ENCODE measurements at places on chromosomes 2 and 18. TPM values are rescaled to one million over a fixed set of nuclear protein-coding genes. Genes with fewer than 3 reads are reported as not detected.

Gene PTMA
- polyA plus RNA-seq = 2,020 TPM

- DNase-seq = no peak
Measured at GRCh38 chr18:77102259-77103040, 30.1 kb downstream of the MBP start.

- DNase-seq = no peak
Measured at GRCh38 chr18:48770243-48770642, 180.5 kb downstream of the SMAD7 start.

- DNase-seq = no peak
Measured at GRCh38 chr18:35743916-35744315, 162.4 kb downstream of the GALNT1 start.

Gene SIX2
- polyA plus RNA-seq = 30.4 TPM

Gene BCL2L11
- 17.8 TPM for polyA plus RNA-seq

Gene MYO5B
- polyA plus RNA-seq = 29.5 TPM

GRCh38 chr2:48790407-48791170, 35.1 kb upstream of the LHCGR start:
- DNase-seq = no peak

GRCh38 chr2:71936076-71937030, 211.3 kb downstream of the CYP26B1 start:
- DNase-seq = no peak

DNA sequence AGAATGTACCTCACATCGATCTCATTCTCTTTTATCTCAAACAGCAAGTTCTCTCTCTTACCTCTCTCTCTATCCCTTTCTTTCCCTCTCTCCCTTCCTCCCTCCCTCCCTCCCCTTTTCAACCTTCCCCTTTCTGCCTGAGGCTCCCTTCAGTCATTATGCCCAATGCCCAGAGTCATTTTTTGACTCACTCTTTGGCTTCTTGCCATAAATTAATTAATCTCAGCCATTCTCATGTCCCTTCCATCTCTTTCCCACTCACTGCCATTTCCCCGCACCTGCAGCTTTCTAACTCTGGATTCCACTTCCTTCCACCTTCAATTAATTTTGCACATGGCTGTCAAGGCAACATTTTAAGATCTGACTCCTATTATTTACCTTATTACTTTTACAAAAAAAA, 60.1 kb downstream of the EVA1A start:
- no peak for DNase-seq

Gene ACVR1
- polyA plus RNA-seq = 25.8 TPM

DNA sequence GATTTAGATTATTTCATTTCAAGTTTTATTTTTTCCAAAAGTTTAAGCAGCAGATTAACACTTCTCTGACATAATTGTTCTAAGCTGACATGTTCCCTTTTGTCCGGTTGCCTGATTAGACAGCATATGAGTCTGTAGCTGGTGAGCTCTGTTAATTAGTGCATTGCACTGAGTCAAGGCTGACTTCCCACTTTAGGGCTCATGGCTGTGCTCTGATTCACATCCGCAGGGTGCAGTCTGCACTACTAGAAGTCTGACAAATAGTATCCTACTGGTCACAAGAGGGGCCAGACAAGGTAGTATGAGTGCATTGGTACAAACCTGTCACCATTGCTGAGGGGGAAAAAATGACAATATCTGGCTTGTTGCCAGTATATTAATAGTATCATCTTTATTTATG, 443.9 kb upstream of the ZNF804A start:
- DNase-seq = no peak

GRCh38 chr2:10425699-10426098, 22.4 kb downstream of the ODC1 start:
- no peak for DNase-seq

- no peak for DNase-seq
Measured at GRCh38 chr2:23578964-23579671, 194.1 kb downstream of the KLHL29 start.

Gene LRRTM4
- polyA plus RNA-seq = 1.7 TPM

DNA sequence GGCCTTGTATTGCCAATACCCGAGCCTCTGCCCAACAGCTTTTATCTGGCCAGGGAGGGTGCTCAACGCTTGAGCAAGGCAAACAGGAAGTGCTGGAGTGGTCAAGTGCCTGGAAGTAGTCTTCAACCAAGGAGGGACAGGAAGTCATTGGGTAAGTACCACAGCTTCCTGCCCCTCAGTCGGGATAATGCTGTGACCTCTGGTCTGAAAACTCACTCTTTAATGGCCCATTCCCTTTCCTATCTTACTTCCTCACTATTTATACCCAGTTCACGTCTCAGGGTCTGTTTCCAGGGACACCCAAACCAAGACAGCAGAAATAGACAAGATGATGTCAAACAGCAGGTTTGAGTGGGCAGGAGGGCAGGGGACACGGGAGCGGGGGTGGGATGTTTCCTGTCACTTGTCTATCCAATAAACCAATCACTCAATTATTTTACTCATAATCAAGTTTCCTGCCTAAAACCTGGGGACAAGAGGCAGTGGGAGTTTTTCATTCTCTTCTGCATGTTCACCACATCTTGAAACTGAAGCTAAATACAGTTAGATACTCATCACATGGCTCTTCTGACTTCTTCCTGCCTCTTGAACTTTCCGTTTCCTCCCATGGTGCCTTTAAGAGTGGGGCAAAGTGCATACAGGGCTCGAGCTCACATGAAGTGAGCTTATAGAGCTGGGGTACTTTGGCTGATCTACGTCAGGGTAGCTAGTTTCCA, 68.9 kb upstream of the CAB39 start:
- no peak for DNase-seq

- DNase-seq = peak; percentile 45
Measured at GRCh38 chr2:144379851-144380311, 140.0 kb downstream of the ZEB2 start.

DNA sequence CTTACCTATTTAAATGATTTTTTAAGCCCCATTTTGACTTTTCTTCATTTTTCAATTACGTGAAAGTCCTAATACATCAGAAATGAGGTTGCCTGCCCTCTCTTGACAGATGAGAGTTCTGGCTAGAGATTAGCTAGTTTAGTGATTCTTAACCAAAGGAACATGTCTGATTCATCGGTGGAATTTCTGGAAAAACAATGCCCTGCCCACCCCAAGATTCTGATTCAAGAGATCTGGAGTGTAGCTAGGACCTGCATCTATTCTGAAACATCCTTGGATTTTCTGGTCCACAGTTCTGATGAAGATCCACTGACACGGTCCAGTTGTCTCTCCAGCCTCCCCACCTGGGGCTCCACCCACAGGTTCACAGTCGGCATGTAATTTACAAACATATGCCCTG, 111.2 kb downstream of the KLF7 start:
- no peak for DNase-seq

DNA sequence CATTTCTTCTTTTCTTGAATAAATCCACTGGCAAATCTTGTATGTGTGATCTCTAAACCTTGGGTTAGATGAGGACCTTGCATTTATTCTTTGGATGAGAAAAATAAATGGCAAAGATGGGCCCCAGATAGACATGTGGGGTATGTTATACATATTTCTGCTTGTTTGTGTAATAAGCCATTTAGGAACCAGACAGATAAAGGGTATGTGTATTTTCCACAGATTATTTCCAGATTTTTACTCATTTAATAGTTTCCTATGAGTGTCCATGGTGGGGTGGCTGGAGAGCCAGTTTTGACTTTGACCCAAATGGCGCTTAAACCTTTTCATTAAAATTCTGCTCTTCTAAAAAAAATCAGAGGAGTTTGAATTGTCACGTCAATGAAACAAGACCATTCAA, 102.8 kb downstream of the MYCN start:
- DNase-seq = no peak

DNA sequence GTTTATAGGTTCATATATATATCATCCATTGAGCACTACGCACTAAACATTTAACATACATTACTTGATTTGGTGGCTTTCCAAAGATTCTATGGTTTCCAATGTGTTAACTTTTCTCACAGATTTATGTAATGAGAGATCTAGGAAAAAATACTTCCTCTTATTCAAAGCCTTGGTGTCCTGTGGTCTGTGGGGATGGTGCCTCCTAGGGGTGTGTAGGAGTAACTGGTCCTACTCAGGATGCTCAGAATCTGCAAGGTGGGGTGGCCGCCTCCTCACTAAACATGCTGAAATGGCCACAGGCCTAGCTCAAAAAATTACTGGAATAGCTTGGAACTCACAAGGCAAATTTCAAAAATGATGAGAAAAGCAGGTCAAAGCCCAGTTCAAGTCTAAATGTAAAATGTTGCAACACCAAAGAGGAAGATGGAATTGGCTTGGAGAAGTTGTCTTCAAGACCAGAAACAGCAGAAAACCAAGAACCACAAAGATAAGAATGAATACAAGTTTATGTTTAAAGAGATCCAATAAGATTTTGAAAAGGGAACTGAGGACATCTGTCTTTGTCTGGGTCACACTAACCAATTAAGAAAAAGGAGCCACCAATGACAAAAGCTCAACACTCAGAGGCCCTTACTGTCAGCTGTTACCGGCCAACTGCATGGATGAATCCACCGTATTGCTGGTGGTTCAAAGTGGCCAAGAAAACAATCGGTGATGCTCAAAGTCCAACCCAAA, 11.5 kb downstream of the GPR55 start:
- DNase-seq = no peak

Gene LAMA1
- polyA plus RNA-seq = 75.1 TPM

Gene STARD7
- 163 TPM for polyA plus RNA-seq

Gene MYO7B
- polyA plus RNA-seq = 32.4 TPM

DNA sequence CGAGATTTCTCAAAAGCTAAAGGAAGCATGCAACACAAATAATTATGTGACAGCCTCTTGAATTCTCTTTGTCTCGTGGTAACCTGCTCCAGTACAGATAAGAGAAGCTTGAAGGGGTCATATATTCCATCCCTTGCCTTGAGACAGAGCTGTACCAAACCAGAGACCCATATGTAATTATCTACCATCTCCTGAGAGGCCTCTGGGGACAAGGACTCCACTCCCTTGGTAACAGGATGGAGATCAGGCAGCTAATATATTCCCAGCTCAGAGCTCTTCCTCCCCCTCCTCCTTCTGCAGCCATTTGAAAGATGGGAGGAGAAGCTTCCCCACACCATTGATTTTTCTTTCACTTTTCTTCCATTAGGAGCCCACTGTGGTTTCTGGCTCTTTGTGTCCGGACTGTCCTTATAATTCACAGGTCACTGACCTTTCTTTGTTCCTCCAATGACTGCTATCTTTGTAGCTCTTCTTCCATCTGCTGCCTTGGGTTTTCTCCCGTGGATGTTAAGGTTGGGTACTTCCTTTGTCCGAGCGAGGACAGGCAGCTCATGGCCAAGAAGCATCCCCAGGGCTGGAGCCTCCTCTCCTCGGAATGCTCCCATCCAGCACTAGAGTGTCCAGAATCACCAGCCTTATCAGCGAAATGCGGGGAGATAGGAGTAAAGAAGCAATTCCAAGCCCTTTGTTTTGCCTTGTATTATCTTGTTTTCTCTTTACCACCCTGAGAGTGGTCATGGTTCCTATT, 72.6 kb upstream of the STPG4 start:
- DNase-seq = no peak

GRCh38 chr2:69055688-69056470, 42.9 kb downstream of the ANTXR1 start:
- DNase-seq = no peak

- DNase-seq = peak; percentile 51
Measured at GRCh38 chr2:223970343-223971128, 13.3 kb downstream of the MRPL44 start.

Gene C1GALT1C1L
- 3.0 TPM for polyA plus RNA-seq

- peak; percentile 41 for DNase-seq
Measured at GRCh38 chr2:105576440-105577241, 168.1 kb upstream of the NCK2 start.

Gene CNDP1
- polyA plus RNA-seq = 0.78 TPM

DNA sequence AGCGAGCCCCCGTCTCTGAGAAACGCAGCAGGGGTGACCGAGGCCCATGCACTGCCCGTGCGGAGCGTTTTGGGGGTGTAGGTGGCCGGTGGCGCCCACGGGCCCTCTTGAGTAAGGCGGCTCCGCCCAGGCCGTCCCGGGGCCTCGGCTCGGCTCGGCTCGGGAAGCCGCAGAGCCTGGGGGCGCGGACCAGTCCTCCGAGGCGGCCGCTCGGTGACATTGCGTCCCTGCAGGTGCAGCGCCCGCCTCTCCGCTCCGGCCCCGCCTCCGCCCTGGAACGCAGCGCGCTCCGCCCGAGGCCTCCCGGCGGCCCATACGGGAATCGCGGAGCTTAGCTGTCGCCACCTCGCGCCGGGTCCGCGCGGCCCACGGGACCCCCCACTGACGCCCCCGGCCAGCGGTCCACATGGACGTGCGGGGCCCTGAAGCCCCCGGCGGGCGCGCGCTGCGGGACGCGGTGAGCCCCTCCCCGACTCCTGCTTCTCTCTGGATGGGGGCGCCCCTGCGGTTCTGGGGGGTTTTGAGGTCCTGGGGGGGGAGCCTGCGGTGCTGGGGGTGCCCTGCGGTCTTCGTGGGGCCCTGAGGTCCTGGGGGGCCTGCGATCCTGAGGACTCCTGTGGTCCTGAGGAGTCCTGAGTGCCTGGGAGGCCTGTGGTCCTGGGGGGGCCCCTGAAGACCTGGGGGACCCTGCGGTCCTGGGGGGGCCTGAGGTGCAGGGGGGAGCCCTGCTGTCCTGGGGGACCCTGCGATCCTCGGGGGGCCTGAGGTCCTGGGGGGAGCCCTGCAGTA, at the start of gene HSBP1L1:
Gene HSBP1L1, plus strand, starts transcription at position 314 of the 789 bp plus-strand sequence. Its CDS starts 93 bp downstream, at position 407.
- peak; percentile 62 for DNase-seq

DNA sequence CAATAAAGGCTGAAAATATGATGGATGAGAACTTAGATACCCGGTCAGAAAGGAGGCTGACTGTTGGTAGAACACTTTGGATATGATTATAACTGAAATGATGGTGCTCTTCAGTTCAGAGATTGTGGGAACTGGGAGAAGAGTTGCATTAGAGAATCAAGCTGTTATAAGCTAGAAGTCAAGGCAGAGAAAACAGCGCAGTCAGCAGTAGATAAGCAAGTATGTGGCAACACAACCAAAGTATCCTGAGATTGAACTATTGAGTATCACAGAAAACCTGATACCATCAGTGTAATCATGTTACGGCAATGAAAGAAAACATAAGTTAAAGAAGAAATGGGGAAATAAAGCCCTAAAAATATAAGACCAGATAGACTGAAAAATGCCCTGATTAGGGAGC, 633.9 kb upstream of the LRRTM1 start:
- DNase-seq = no peak

DNA sequence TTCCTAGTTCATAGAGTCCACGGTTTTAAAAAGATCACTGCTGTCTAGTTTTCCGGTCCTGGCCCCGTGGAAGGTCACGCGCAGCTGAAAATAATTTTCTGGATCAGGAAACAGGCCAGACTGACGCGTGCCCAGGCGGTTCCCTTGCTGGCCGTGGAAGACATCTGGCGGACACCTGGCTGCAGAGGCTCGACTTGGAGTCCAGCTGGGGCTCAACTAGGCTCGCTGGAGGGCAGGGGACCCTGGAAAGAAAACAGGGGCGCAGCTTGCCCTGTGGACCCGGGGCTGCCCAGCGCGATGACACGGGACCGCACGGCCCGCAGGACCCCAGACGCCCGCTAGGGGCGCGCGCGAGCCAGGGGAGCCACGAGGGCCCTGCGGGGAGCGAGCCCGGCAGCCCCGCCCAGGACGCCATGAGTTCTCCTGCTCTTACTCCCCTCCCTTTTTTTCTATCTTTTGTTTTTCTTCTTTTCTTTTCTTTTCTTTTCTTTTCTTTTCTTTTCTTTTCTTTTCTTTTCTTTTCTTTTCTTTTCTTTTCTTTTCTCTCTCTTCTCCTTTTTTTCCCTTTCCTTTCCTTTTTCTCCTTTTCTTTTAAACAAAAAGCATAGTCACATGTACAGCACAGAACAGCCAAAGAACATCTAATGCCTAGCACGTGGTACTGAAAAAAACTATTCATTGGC, 43.2 kb upstream of the UBE2F start:
- peak; percentile 56 for DNase-seq

- DNase-seq = no peak
Measured at GRCh38 chr2:240235149-240235803, 94.8 kb upstream of the OTOS start.

GRCh38 chr2:73053316-73054114, 18.0 kb downstream of the SFXN5 start:
- no peak for DNase-seq

Measured in renal pelvis (tissue), 12 donors.